ENCODE measurements at places on chromosomes 6 and 20.

DNA sequence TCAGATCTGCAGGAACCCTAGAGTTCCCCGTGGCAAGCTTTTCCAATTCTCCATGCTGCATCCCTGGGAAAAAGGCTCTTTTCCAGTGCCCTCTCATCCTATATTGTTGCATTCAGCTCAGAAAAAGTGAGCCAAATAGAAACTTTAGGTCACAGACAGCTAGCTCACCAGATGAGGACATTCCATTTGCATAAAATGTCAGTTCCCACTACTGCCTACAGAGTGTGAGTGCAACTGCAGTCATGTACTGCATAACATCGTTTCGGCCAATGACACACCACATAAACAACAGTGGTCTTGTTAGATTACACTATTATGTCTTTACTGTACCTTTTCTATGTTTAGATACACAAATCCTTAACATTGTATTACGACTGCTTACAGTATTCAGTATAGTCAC, 8.6 kb downstream of the HS3ST5 start:
- no peak for DNase-seq

- DNase-seq, result no peak
Observed at GRCh38 chr20:33732166-33732970, 572 bp downstream of the ZNF341 start.

DNA sequence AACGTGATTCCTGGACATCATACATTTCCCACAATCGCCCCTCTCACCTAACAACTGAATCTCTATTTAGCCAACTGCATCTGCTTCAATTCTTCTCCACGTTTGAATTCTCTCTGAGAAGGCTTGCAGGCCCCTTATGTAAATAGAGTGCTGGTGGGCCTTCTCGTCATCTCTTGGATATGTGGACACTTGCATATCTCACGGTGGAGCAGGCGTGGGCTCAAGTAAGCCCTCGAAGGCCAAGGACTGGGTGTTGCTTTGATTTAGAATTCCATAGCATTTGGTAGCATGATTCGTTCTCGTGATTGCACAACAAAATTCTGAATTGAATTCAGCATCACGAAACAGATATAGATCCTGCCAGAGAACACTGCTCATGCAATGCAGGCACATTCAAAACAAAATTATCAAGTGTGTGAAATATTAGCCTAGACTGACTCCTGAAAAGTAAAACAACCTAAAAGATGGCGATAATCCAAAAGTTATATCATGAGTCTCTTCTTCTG, 613.6 kb downstream of the TFAP2A start:
- no peak for DNase-seq

- DNase-seq, result no peak
Observed at GRCh38 chr20:36217226-36217625, 19.1 kb upstream of the AAR2 start.

GRCh38 chr20:38178065-38178491, 13.0 kb upstream of the TGM2 start:
- DNase-seq, result no peak

DNA sequence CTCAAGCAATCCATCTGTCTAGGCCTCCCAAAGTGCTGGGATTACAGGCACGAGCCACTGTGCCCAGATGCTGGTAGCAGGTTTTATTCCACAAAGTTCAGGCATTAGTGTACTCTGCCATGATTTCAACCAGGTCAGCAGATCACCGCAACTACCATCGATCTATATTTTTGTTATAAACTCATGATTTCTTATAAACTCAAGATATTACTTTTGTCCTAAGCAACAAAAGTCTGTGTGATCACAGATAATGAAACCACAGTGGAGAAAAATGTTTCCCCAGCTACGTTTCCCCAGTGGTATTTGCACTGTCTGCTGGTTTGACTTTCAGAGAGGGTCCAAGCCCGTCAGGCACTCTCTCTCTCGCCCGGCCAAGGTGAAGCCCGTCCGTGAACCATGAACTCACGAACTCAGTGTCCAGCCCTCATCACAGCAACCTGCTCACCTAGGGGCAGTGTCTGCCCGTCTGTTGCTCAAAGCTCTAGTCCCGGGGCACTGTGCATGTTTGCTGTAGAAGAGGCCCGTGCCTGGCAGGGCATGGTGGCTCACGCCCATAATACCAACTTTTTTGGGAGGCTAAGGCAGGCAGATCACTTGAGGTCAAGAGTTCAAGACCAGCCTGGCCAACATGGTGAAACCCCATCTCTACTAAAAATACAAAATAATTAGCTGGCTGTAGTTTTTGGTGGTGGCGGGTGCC, 7.0 kb downstream of the SLC4A11 start:
- DNase-seq, result no peak

GRCh38 chr6:13302751-13303667, 25.3 kb downstream of the TBC1D7 start:
- DNase-seq, result peak; percentile 100

- no peak for DNase-seq
Observed at GRCh38 chr6:89525786-89526562, 93.0 kb downstream of the ANKRD6 start.

GRCh38 chr20:59307270-59307669, 6.9 kb downstream of the EDN3 start:
- no peak for DNase-seq
